HFFc6 (cell line): ENCODE measurements at places on chromosomes 6 and 20.

- H3K4me3 ChIP-seq, result peak overlapping the region; percentile 98
- H3K4me1 ChIP-seq, result peaks cover 76% of the 10 kb centered on the region
- H3K27ac ChIP-seq, result peak overlapping the region; percentile 95
- no peaks in the 10 kb centered on the region; the same call in 1 of the 2 replicates for H3K27me3 ChIP-seq
- no peak for DNase-seq
Observed at GRCh38 chr6:17281497-17282481, 628 bp downstream of the RBM24 start.

GRCh38 chr20:38692436-38693411, 31.6 kb upstream of the SLC32A1 start:
- H3K36me3 ChIP-seq, result no peaks in the 10 kb centered on the region
- no peaks in the 10 kb centered on the region for H3K4me1 ChIP-seq
- no peak overlapping the region for H3K27ac ChIP-seq
- peaks cover 7% of the 10 kb centered on the region for H3K27me3 ChIP-seq
- DNase-seq, result peak; percentile 54

DNA sequence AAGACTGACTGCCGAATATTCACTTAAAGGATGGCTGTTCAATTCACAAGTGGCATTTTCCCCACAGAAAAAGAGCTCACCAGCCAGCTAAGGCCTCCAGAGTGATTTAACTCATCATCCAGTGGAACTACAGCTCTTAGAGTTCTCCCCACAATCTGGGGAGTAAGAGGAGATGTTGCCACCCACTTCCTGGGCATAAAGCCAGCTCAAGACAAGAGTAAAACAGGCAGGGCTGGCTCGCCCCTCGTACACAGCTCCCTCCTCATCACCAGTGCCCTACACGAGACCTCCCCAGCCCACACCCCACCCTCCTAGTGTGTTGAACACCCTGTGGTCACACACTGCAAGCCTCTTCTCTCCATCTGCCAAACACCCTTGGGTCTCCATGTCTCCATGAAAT, 47.2 kb upstream of the IPCEF1 start:
- peaks cover 63% of the 10 kb centered on the region for H3K4me1 ChIP-seq
- peaks cover 30% of the 10 kb centered on the region for H3K36me3 ChIP-seq
- peak; percentile 48 for DNase-seq
- H3K27ac ChIP-seq, result peak overlapping the region; percentile 93

DNA sequence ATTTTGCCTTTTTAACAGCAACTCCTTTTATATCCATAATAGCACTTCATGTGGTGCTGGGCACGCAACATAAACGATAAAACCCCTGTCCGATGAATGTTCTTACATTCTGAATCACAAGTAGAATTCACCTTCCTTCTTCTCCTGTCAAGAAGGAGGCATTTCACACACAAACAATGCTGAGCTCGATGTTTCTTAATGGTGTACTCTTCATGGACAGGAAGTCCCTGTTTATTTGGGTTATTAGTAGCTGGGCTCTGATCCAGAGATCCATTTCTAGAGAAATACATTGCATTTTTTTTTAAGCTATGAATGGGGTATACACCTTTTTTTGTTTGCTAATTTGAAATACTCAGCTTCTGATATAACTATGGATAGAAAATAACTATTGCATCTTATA, 82.4 kb downstream of the PPP1R3G start:
- no peak overlapping the region for H3K27ac ChIP-seq
- H3K4me1 ChIP-seq, result peaks cover 12% of the 10 kb centered on the region
- H3K4me3 ChIP-seq, result no peak overlapping the region
- no peaks in the 10 kb centered on the region for H3K36me3 ChIP-seq

GRCh38 chr6:155325700-155326516, 11.6 kb upstream of the TFB1M start:
- no peak for DNase-seq
- no peaks in the 10 kb centered on the region for H3K36me3 ChIP-seq
- H3K4me3 ChIP-seq, result no peak overlapping the region
- no peaks in the 10 kb centered on the region; the same call in 1 of the 2 replicates for H3K27me3 ChIP-seq

GRCh38 chr6:101799531-101799930, 406.0 kb downstream of the GRIK2 start:
- H3K27me3 ChIP-seq, result no peaks in the 10 kb centered on the region
- peaks cover 27% of the 10 kb centered on the region for H3K4me1 ChIP-seq
- H3K27ac ChIP-seq, result no peak overlapping the region
- H3K36me3 ChIP-seq, result peaks cover 6% of the 10 kb centered on the region
- H3K4me3 ChIP-seq, result no peak overlapping the region

DNA sequence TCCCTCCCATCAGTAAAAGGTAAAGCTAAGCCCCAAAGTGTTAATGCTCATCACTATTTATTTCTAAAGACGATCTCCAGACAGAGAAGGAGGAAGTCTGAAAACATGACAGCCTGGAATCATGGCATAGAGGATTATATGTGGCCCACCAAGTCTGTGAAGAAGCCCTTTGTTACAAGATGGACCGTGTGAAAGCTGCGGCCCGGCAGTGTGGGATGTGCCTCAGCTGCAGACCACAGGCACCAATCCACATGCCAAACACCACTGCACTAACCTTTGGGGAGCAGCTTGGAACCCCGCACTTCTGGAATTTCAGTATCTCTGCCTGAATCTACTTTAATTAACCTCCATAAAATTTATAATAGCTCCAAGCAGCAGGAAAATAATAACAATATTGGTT, 90.4 kb downstream of the SLC23A2 start:
- no peak overlapping the region for H3K27ac ChIP-seq
- H3K27me3 ChIP-seq, result peaks cover 2% of the 10 kb centered on the region; the same call in 1 of the 2 replicates

- no peaks in the 10 kb centered on the region; the same call in 1 of the 2 replicates for H3K27me3 ChIP-seq
- no peak overlapping the region for H3K27ac ChIP-seq
- H3K4me1 ChIP-seq, result peaks cover 9% of the 10 kb centered on the region; the same call in 1 of the 2 replicates
- H3K4me3 ChIP-seq, result no peak overlapping the region
Observed at GRCh38 chr6:104685871-104686549, 173.7 kb downstream of the HACE1 start.

DNA sequence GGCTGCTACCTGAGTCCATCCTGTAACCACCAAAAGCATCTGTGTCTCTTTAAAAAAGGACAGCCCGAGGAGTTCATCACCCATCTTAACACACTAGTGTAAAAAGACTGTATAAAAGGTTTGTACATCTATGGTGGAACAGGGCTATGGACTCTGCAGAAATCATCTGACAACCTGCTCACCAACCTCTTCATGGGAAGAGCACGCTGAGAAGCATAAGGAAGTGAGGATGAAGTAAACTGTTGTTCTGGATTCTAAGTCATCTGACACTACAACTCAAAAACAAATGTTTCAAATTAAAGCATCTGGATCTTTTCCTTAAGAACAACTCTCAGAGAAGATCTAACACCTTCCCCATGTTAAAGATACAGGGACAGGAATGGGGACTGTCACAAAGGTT, 5.4 kb downstream of the IFNGR1 start:
- no peaks in the 10 kb centered on the region; the same call in none of the 2 replicates for H3K27me3 ChIP-seq
- H3K4me3 ChIP-seq, result no peak overlapping the region
- H3K36me3 ChIP-seq, result peaks cover 27% of the 10 kb centered on the region
- H3K4me1 ChIP-seq, result peaks cover 58% of the 10 kb centered on the region

DNA sequence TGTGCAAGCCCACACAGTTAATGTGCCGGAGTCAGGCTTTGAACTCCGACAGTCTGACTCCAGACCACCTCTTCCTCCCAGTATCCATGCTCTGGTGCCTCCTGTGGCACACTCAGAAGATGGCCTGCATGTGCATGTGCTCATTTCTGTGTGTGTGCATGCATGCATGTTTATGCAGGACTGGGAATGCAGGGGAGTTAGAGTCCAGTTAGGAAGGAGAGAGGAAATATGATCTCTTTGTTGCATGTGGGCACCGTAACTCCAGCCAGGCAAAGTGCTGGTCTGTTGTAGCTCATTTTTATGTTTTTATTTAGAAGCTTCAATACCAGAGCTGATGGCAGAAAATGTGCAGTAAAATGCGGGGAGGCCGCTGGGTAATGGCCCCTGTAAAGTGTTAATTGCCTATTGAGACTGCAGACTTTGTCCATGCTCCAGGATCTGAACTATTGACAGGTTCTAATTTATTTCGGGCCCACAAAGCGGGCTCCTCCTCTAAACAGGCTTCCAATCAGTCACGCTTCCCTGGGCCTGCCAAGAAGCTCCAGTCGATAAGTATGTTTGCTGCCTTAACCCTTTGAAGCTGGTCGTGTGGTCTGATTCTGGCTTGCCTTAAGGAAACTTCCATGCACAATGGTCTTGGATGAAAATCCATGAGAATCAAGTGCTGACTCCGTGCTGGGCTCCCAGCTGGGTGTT, 248.3 kb downstream of the DHX35 start:
- DNase-seq, result no peak
- no peak overlapping the region for H3K27ac ChIP-seq
- H3K4me1 ChIP-seq, result no peaks in the 10 kb centered on the region
- no peak overlapping the region for H3K4me3 ChIP-seq

GRCh38 chr20:57647933-57648785, 27.9 kb upstream of the ZBP1 start:
- H3K27ac ChIP-seq, result no peak overlapping the region
- no peaks in the 10 kb centered on the region for H3K4me1 ChIP-seq
- H3K36me3 ChIP-seq, result no peaks in the 10 kb centered on the region
- no peak overlapping the region for H3K4me3 ChIP-seq

GRCh38 chr6:40444811-40445210, 142.4 kb downstream of the LRFN2 start:
- no peak overlapping the region for H3K4me3 ChIP-seq
- no peaks in the 10 kb centered on the region for H3K4me1 ChIP-seq
- DNase-seq, result no peak
- H3K27ac ChIP-seq, result no peak overlapping the region
- H3K27me3 ChIP-seq, result 0 out of 2 replicates have a peak, but pooled peaks cover 1% of the 10 kb centered on the region
- peaks cover 5% of the 10 kb centered on the region for H3K36me3 ChIP-seq

GRCh38 chr20:22575087-22575721, 9.2 kb downstream of the FOXA2 start:
- peaks cover 30% of the 10 kb centered on the region for H3K27me3 ChIP-seq
- no peak for DNase-seq
- no peak overlapping the region for H3K27ac ChIP-seq

DNA sequence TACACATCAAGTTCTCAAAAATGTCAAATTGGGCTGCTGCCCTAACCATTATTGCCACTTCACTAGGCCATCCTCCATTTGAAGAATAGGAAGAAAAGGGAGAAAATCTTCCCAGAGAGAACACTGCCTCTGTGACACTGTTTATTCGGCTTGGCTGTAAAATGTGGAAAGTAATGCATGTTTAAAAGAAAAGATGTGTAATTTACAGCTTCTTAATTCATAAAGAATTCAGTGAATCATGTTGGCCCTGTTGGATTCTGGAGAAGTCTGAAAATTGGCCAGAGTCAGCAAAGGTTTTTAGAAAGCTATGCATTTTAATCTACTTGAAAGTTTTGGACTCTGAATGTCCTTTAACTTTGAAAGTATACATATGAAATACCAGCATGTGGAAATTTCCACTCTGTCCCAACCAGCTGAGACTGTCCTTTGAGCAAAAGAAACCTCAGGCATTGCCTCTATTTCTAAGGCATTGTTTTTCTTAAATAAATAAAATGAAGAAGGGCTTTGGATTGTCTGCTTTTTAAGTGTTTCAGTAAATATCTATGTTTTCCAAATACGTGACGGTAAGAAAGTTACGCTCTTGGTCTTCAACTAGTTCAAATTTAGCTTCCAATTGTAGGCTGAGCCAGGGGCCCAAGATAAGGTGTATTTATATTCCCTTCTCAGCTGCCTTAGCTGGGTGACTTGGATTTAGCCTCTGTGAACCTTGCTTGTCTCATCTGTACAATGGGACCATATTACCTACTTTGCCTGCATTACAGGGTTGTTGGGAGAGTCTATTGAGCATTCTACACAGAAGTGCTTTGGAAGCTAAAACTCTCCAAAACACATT, 222.2 kb downstream of the UST start:
- H3K4me3 ChIP-seq, result peak overlapping the region; percentile 9; the same call in 1 of the 2 replicates
- no peaks in the 10 kb centered on the region; the same call in 1 of the 2 replicates for H3K27me3 ChIP-seq
- H3K36me3 ChIP-seq, result no peaks in the 10 kb centered on the region
- peaks cover 36% of the 10 kb centered on the region for H3K4me1 ChIP-seq
- peak overlapping the region; percentile 47 for H3K27ac ChIP-seq
- peak; percentile 40 for DNase-seq

GRCh38 chr6:138682704-138683527, 90.7 kb upstream of the CCDC28A start:
- no peaks in the 10 kb centered on the region for H3K36me3 ChIP-seq
- H3K4me1 ChIP-seq, result peaks cover 17% of the 10 kb centered on the region
- peak overlapping the region; percentile 61 for H3K4me3 ChIP-seq
- no peaks in the 10 kb centered on the region for H3K27me3 ChIP-seq
- H3K27ac ChIP-seq, result peak overlapping the region; percentile 89

- no peak for DNase-seq
- H3K27ac ChIP-seq, result no peak within 1 kb of the TSS
- no peak within 1 kb of the TSS for H3K4me3 ChIP-seq
Observed at GRCh38 chr20:64049060-64049877, at the start of gene SOX18. TSS of gene SOX18 (minus strand) at chr20:64049639. CDS start at chr20:64049516, 123 bp downstream.

DNA sequence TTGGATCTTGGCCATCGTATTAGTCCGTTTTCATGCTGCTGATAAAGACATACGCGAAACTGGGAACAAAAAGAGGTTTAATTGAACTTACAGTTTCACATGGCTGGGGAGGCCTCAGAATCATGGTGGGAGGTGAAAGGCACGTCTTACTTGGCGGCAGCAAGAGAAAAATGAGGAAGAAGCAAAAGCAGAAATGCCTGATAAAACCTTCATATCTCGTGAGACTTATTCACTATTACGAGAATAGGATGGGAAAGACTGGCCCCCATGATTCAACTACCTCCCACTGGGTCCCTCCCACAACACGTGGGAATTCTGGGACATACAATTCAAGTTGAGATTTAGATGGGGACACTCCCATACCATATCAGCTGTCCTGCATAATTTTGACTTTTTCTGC, 20.1 kb upstream of the REPS1 start:
- no peak overlapping the region for H3K27ac ChIP-seq
- no peak for DNase-seq
- no peak overlapping the region for H3K4me3 ChIP-seq
- no peaks in the 10 kb centered on the region for H3K4me1 ChIP-seq

- no peaks in the 10 kb centered on the region for H3K27me3 ChIP-seq
- H3K4me3 ChIP-seq, result no peak overlapping the region
Observed at GRCh38 chr6:139508023-139508422, 133.6 kb upstream of the CITED2 start.

DNA sequence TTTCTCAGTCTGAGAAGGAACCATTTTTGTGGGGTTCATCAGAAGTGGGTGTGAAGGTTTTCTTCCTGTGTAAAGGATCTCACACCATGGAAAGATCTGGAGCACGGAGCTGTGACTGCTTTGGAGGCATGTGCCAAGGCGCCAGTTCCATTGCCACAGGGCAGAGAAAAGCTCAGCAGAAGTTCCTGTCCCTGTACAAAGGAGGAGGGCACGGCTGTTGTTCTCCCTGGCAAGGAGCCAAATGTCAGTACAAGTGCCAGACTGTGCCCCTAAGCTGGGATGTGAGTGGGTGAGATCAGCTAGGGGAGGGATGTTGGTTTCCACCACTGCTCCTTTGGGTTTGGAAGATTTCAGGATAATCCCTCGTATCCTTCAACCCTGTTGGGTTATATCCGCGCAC, 117.3 kb downstream of the CRYBG1 start:
- H3K4me3 ChIP-seq, result no peak overlapping the region
- DNase-seq, result no peak
- no peak overlapping the region for H3K27ac ChIP-seq
- H3K4me1 ChIP-seq, result no peaks in the 10 kb centered on the region; the same call in none of the 2 replicates
- peaks cover 19% of the 10 kb centered on the region for H3K27me3 ChIP-seq

- H3K36me3 ChIP-seq, result peaks cover 8% of the 10 kb centered on the region; the same call in 1 of the 2 replicates
- peaks cover 22% of the 10 kb centered on the region for H3K4me1 ChIP-seq
- H3K27me3 ChIP-seq, result peaks cover 9% of the 10 kb centered on the region
- DNase-seq, result peak; percentile 8
Observed at GRCh38 chr6:45728674-45729073, 287.0 kb downstream of the CLIC5 start.

GRCh38 chr6:43821101-43821886, 51.3 kb downstream of the VEGFA start:
- no peak overlapping the region for H3K4me3 ChIP-seq
- peaks cover 29% of the 10 kb centered on the region for H3K27me3 ChIP-seq
- H3K4me1 ChIP-seq, result peaks cover 7% of the 10 kb centered on the region; the same call in 1 of the 2 replicates
- H3K36me3 ChIP-seq, result no peaks in the 10 kb centered on the region
- DNase-seq, result no peak
